Uterus (tissue), 4 donors: ENCODE measurements at places on chromosomes 5 and 9. TPM values are rescaled to one million over a fixed set of nuclear protein-coding genes. Genes with fewer than 3 reads are reported as not detected.

Gene NEUROG1
- total RNA-seq: not detected

GRCh38 chr9:72292256-72292682 is 72.7 kb downstream of the ZFAND5 start:
- DNase-seq: no peak

Gene LCN9
- total RNA-seq: not detected

Gene CFAP90
- not detected for total RNA-seq

Gene TTLL11
- total RNA-seq: 12.3 TPM

Gene BTNL9
- total RNA-seq: 19.1 TPM

DNA sequence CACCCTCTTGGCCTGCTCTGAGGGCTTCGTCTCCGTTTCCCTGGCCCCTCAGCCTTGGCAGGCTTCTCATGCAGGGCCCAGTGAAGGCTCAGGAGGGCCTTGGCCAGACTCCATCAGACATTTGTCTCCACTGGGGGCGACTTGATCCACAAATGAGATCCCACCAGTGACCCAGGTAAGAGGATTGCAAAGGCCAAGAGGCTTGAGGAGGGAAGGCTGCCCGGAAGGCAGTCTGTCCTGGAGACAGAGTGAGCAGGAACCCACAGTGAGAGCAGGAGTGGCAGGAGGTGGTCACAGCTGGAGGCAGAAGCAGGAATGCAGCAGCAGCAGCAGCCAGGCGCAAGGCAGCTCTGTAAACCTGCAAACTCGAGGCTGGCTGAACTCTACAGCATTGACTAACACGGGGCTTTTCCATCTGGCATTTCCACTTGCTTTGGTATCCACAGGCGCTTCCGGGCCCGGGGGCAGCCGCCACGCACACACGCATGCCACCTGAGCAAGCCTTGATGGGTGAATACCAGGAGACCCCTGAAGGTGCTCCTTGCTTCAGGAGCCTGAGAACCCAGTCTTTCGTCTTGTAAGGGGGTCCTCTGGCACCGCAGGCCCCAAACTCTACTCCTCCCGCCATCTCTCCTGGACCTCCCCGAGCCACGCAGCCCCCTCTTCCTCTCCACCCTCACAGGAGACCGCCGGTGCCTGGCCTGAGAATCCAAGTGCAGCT is 14.7 kb downstream of the MGAT1 start:
- DNase-seq: no peak

DNA sequence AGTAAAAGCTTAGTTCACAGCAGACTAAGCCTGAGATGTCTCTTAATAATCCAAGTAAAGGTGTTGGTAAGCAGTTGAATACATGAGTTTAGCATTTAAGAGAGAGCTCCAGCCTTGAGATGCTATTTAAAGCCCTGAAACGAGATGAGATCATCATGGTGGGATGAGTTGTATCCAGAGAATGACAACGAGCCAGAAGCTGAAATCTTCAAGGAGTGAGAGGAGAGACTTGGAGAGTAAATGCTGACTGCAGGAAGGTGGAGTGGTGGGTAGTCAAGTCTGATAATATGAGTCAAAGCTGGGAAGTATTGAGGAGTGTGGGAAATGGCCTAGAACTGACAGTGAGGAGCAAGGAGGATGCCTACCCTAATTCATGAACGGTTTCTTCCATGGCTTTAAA is 53.7 kb downstream of the PLAC8L1 start:
- DNase-seq: no peak

DNA sequence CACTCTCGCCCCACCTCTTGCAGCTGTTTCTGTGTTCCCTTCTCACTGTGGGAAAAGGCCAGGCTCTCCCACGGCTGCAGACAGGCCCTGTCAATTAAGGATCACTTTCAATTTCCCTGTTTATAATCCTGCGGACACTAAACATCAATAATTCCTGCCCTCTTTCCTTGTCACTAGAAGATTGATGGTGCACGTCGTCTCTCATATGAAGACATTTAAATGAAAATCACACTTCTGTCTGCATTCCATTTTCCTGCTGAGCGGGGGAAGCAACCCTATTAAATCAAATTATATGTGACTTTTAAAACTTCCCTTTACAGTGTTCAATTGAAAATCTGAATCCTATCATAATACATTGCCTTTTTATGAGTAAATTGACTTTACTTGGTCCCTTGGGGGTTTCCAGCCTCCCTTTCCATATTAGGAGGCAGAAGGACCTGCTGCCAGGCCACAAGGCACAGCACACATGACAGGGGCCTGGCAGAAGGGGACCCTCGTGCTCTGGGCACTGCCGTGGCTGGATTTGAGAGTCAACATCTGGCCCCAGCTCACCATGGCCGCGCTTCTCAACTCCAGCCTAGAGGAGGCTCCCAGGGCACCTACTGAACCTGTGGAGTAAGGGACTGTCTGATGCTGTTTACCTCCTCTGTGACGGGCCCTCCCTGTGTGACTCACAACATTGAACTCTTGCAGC is 311.0 kb upstream of the IRX4 start:
- DNase-seq: no peak

DNA sequence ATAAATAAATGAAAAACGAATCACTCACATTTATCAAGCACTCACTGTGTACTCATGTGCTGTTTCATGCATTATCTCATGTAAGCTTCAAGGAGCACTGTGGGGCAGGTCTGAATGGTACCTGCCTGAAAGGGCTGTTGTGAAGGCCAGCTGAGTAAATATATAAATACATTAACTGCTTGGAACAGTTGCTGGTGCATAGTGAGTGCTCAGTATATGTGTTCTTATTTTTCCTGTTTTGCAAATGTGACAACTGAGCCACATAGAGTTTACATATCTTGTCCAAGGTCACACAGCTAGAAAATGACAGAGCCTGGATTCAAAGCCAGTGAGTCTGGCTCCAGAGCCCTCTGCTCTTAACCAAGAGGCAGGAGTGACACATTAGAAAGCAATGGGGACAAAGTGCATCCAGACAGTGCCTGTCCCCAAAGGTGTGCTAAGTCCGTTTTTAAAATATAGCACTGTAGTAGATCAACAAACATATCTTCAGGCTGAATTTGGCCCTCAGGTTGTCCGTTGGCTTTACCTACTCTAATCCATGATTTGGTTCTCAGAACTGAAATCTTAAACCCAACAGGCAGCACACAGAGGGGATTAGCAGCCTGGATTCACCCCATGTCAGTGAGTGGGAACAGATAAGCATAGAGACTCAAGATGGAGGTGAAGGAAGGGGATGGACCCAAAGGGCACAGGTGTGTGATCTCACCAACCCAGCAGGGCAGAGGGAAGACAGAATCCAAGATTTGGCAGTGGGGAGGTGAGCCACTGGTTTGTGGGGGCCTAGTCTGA is 70.8 kb downstream of the WWC1 start:
- no peak for DNase-seq

DNA sequence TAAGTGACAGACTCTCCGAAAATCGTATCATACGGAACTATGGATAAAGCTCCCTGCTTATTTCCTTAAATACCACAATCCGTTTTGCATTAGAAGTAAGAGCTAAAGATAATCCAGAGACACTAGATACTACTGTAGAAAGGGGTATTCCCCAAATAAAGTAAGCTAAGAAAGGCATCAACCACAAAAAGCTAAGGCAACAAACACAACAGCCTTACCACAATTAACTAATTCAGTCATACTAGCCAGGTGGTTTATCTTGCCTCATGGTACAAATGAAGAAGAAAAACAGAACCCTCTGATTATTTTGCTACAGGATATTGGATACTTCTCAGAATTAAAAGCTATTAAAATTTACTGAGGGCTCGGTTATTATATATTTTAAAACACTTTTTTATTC is 14.1 kb downstream of the ERP44 start:
- no peak for DNase-seq

GRCh38 chr5:3740546-3741373 is 145.1 kb downstream of the IRX1 start:
- DNase-seq: no peak

Gene SH2D3C
- 22.9 TPM for total RNA-seq

Gene CARD6
- total RNA-seq: 12.5 TPM

Gene N4BP3
- total RNA-seq: 1.5 TPM

- DNase-seq: no peak
Observed at GRCh38 chr5:146440870-146441495, 6.2 kb upstream of the TCERG1 start.

DNA sequence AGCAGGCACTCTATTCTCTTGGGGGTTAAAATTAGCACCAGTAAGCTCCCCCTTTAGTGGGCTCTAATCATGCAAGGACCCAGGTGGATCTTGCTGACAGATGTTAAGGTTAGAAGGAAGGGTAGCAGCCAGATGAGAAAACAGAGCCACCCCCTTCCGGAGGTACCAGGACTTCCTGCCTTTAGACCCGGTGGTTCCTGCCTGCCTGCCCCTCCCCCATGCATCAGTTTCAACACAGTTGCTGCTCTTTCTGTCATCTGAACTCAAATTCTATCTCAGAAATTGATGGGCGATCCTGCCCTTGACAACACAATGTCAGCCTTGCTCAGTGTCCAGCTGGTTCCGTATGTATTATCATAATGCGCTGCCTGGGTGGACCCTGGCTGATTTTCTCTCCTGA is 287.3 kb downstream of the EBF1 start:
- no peak for DNase-seq

DNA sequence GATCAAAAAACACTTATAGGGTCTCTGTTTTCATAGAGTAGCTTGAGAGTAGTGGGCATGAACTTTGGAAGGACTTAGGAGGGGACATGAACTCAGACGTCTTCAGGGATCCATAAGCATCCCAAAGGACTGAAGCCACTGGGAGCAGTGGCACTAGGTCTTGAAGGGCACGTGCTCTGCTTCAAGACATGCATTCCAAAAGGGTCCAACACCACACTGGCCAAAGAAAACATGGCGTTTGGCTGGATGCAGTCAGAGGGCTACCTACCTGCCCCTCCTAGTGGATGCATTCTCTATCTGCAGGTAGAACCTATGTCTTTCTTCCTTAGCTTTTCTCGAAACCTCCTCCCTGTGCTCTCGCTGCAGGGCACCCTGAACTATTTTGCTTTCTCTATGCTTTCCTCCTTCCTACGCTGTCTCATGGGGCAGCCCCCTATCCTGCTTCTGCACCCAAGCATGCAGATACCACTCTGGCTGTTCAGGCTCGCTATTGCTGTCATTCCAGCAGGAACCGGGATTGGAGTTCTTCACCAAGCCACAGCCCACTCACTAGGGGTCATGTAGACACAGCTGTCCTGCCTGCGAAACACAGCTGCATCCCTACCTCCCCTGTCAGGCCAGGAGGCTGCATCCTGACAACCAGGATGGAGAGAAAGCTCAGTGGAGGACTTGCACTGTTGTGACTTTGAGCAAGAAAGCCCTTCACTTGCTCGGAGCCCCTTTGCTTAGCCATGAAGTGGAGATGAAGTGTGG is 11.9 kb downstream of the FAM240B start:
- DNase-seq: no peak

Gene LCN10
- total RNA-seq: 0.55 TPM

DNA sequence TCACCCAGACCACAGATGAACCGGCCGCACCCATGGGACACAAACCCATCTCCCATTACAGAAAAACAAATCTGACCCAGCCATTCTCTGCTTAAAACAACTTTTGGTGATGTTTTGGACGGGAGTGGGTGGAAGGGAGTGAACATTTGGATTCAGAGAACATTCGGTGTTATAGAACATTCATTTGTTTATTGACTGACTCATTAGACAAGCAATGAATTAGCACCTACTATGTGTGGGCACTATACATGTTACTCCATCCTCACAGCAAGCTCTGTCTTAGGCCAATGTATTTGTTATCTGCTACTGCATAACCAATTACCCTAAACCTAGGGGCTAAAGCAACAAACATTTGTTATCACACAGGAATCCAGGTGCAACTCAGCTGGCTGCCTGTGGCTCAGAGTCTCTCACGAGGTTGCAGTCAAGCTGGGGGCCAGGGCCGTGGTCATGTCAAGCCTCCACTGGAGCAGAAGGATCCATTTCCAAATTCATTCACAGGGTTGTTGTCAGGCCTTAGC is 5.1 kb upstream of the ERGIC1 start:
- no peak for DNase-seq

Gene C5orf52
- total RNA-seq: not detected

DNA sequence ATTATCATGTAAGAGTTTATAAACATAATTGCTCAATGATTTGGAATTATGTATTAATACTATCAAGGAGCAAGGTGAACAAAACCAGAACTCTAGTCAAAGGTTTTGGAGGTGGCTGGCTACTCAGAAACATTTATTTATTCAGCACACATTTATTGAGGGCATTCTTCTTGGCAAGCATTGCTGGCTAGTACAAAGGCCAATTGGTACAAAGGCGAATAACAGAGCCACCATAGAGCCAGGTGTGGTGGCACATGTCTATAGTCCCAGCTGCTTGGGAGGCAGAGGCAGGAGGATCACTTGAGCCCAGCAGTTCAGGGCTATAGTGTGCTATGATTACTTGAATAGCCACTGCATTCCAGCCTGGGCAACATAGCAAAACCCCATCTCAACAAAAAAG is 242.1 kb downstream of the CWC27 start:
- no peak for DNase-seq

Gene SPATA6L
- total RNA-seq: 8.1 TPM

GRCh38 chr9:29640507-29640906 is 2067.2 kb upstream of the C9orf72 start:
- no peak for DNase-seq

DNA sequence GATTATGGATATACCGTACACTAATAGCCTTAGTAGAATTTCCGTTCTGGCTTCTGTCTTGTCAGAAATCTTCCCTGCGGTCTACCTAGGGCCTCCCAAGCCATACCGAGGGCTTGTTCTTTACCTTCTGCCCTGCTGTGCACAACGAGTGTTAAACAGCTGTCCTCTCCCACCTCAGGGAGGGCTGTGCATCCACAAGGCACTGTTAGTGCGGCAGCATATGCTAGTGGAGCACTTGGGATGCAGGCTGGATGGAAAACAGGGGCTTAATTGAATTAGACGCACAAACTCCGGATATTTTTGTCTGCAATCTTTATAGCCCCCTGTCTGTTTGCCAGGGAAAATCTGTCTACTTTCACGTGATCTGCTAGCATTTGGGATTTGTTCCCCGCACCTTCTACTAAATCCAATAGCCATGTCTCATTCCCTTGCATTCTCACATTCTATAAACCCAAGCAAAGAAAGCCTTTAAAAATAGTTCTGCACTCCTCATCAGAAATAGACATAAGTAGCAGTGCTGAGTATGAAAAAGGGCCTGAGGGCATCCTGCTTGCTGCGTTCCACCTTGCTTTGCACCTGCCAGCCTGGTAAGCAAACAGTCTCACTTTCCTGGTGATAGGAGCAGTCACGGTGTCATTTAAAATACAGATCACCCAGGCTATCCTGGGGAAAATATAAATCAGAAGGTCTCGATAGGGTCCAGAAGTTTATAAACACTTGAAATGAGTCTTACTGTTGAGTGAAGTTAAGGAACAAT is 382.6 kb downstream of the RASEF start:
- no peak for DNase-seq

DNA sequence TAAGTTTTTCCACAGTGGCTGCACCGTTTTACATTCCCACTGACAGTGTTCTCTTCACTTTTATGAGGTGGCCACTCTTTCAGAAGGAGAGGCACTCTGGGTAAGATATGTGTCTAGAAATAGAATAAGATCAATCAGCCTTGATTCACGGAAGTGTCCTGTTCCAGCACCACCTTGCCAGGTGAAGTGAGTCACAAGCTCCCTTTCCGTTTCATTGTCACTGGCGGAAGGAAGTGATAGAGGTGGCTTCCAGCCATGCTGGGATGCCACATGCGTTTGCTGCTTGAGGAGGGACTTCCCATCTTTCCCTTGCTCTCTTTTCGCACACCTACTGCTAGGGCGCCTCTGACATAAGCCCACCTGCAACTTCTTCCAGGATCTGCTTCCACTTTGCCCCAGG is 217.1 kb downstream of the PIK3R1 start:
- DNase-seq: no peak

Gene ADGRD2
- total RNA-seq: not detected

Gene ANKRD31
- 0.69 TPM for total RNA-seq

GRCh38 chr5:171418316-171418981 is 998 bp upstream of the FGF18 start:
- DNase-seq: peak; percentile 75

Gene GMCL2
- not detected for total RNA-seq
